ENCODE measurements at places on chromosomes 7 and 10.

GRCh38 chr7:116152276-116152675, 58.1 kb upstream of the TES start:
- no peak for DNase-seq

DNA sequence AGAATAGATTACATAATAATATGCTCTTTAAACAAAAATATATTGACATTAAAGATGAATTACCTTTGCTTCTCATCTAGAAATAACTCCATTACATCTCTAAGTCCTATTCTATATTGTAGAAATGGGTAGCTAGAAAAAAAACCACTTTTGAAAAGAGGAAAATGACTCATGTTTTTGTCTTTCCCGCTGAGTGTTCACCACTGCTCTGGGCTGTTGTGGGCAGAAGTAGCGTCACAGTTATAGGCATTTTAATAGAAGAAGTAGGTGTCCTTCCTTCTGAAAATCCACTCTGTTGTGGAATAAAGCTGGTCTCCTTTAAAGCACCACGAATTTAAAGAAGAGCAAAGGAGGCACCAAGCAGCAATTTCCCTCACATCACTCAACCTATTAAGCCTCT, 117.6 kb upstream of the NFE2L3 start:
- no peak for DNase-seq

GRCh38 chr10:117865945-117866344, 180.8 kb downstream of the RAB11FIP2 start:
- no peak for DNase-seq

DNA sequence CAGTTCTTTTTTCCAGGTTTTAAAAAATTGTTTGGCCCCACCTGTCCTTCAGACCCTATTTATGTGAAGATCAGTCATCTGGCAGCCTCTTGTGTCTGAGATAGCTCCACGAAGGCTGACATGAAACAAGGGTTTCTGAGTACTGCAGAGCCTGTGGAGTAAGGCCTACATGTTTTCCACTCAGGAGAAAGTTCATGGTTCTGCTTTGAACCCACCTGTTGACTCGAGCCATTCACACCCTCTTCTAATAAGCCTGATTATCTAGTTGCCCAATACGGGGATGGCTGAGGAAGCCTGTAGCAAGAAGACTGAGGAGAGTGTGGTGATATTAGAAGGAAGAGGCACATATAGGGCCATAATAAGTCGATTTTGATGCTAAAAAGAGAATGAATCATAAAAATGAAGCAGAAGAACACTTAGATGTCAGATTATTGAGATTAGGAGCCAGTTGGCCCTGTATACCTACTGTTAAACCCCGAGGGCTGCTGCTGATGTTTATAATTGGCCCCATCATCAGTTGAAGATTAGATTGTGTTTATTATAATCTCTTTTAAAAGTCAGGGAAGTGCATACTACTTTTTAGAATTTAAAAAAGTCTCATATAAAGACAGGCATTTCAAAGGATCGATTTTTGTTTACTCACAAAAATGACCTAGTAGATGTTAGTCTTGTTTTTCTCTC, 109.4 kb downstream of the CDK14 start:
- DNase-seq = no peak

DNA sequence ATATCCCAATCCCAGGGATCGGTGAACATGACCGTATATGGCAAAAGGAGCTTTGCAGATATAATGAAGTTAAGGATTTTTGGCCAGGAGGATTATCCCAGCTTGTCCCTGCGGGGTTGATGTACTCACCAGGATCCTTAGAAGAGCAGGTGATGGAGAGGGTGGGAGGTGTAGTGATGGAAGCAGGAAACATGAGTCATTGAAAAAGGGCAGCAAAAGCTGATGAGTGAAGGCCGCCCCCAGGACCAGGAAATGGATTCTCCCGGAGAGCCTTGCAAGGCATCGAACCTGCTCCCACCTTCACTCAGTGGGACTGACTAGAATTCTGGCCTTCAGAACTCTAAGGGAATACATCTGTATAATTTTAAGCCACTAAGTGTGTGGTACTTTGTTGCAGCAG, 5.2 kb upstream of the NUPR2 start:
- DNase-seq = no peak

GRCh38 chr7:5702876-5703571, 78.4 kb downstream of the RNF216 start:
- no peak for DNase-seq

Data from stimulated activated CD8-positive, alpha-beta memory T cell treated with anti-CD3 and anti-CD28 coated beads, Interleukin-4, amount 100 ng/mL, for 4 hours (primary cell).